ENCODE measurements at places on chromosomes 12 and 14. TPM values are rescaled to one million over a fixed set of nuclear protein-coding genes. Genes with fewer than 3 reads are reported as not detected.

DNA sequence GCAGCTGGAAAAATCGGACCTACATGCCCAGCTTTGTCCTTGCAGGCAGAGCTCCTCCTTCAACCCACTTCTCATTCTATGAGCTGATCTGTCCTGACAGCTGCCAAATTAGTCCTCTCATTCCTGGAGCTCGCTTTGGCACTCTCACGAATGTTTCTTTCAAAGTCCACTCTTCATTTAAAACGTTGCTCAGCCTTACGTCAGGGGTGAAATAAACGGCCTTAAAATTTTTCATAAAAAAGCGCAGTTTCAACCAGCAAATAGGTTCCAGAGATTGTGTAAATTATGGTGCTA lies 120.9 kb upstream of the HIF1A start:
- no peak for DNase-seq

DNA sequence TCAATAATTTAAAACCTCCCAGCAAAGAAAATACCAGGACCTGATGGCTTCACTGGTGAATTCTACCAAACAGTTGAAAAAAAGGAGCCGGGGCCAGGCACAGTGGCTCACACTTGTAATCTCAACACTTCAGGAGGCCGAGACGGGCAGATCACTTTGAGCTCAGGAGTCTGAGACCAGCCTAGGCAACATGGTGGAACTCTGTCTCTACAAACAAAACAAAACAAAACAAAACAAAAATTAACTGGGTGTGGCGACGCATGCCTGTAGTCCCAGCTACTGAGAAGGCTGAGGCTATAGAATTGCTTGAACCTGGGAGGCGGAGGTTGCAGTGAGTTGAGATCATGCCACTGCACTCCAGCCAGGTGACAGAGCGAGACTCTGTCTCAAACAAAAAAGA lies 13.7 kb upstream of the TROAP start:
- DNase-seq: no peak

- no peak for DNase-seq
Observed at GRCh38 chr12:78473136-78473535, 391.4 kb upstream of the SYT1 start.

- no peak for DNase-seq
Observed at GRCh38 chr14:89956661-89957009, 908 bp downstream of the TDP1 start.

DNA sequence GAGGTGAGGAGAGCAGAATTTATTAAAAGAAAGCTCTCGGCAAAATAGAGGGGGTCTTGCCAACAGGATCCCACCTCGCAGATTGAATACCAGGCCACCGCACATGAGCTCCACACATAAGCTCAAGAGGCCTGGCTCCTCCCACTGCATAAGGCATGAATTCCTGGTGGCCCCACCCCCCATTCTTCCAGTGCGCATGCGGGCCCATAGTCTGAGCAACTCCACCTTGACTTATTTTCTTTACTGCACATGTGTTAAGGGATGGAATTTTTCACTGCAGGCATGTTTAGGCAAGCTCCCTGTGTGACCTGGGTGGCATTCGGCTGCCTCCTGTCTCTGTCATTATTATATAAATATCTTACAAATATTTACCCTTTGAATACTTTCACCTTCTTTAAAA lies 412.5 kb downstream of the RMST start:
- no peak for DNase-seq

The SERPINA10 gene
- not detected for total RNA-seq

The PPP1R36 gene
- total RNA-seq: 0.62 TPM

The RPS6KA5 gene
- total RNA-seq: 4.0 TPM

The NGDN gene
- total RNA-seq: 28.4 TPM

The UBR7 gene
- total RNA-seq: 18.7 TPM
